ENCODE measurements at places on chromosomes 16 and 17.

DNA sequence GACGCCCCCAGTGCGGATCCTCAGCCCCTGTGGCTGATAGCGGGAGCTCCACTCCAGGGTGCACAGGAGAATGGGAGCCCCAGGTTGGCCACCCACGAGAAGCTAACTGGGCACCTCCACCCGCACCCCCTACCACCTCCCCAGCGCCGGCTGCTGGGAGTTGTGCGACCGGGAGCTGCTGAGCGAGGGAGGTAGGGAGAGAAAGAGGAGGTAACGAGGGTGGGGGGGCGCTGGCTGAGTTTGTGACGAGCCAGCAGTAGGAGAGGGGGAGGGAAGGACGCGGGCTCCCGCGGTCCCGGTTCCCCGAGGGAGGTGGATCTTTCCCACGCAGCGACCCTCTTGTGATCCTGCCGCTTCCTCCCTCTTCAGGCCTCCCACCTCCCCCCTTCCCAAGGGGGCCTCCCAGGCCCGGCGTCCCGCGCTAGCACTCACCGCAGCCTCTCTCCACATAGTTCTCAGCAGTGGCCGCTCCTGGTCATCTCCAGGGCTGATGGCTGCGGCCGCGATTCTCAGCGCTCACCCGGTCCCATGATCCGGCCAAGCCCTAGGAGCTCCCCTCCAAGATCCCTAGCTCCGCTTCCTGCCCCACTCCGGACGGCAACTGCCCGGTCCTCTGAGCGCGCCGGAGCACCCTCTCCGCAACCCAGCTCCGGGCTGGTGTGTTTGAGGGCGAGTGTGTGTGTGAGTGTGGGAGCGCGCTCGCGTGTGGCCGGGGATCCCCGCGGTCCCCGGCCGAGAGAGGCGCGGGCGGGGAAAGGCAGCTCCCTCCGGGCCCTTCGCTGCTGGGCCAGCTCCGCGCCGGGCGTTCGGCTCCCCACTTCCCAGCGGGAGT lies at the start of gene GRIN2A:
TSS of gene GRIN2A (minus strand) at position 207 of the 832 bp plus-strand sequence. CDS start 2,017 bp downstream, outside the sequence.
- DNase-seq: no peak

DNA sequence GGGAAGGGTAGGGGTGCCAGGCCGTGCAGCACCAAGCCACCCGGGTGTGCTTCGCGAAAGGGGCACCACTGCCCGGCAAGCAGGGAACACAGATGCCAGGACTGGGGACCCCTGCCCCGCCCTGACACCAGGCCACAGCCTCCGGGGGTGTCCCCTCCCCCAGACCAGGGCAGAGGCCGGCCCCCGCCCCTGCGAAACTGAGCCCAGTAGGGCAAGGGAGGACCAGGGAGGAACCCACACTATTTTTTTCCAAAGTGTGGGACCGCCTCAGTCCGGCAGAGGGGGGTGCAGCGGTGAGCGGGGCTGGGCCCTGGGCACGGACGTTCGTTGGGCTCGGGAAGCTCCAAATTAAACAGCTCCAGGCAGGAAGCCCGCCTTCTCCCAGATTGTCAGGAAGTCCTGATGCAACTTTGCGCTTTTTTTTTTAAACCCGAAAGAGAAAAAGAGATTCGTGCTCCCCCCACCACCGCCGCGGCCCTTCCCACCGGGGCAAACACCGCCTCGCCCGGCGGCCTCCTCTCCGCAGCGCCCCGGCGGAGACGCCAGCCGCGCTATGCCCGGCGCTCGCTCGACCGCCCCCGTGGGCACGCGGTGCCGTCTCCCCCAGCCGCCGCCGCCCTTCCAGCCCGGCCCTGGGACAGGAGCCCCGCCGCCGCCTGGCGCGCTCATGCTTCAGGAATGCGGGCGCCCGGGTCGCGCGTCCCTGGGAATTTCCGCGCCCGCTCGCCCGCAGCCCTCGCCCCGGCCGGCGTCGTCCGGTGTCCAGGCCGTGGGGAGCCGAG lies 755 bp downstream of the PIEZO1 start:
- DNase-seq: peak; percentile 67

DNA sequence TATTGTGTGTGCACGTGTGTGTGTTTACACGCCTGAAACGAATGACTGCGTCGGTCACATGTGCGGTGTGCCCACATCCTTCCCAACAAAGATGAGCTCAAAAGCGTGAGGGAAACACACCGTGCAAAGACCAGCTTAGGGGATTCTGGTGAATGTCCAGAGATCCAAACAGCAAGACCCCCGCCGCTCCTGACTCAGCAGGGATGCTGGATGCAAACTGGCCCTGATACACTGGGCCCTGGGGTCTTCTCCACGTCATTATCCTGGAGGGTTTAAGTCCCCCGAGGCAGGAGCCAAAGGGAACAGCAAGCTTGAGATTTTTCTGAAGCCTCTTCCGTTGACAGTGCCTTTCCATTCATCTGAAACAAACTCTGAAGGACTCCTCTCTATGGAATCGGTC lies 59.2 kb downstream of the TBC1D16 start:
- no peak for DNase-seq

DNA sequence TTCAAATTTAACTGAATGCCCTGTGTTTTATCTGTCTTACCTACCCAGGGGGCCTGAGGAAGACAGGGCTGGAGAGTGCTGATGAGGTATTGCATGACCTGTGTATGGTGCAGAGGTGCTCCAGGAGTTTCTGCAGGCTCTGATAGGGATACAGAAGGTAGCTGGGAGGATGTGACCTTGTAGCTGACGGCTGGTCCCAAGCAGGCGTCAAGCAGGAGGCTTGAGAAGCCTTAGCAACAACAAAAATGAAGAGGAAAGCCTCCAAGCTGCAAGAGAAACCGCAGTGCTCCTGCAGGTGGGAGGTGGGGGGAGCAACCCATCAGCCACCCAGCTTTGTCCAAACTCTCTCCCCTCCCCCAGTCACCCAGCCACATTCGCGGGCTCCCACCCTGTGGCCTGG lies 40.4 kb downstream of the LAT start:
- DNase-seq: no peak

DNA sequence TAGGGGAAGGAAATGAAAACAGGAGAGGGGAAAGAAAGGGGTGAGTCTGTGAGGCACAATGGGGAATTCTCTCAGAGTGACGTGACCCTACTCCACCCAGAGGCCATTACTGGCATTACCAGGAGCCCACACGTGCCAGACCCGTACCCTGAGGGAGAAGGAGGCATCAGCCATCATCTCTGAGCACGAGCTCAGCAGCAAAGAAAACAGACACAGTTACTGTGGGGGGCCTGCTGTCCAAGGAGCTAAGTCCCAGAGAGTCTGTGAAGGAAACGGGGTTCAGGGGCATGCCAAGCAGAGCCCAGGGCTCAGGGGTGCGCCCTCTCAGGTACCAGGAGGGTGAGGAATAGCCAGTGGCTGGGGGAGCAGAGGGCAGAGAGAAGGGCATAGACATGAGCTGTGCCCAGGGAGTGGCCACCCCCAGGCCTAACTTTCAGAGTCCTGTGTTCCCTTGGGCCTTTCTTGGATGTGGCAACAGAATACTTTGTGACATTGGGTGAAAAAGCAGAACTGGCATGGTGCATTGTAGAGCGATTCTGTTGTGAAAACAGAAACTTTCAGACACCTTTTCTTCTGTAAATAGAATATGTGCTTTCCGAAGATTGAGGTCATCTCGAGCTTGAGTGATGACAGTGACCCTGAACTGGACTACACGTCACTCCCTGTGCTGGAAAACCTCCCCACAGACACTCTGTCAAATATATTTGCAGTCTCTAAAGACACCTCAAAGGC lies 11.3 kb downstream of the TAF1C start:
- DNase-seq: peak; percentile 59
